ENCODE measurements at places on chromosomes 2 and 18. TPM values are rescaled to one million over a fixed set of nuclear protein-coding genes. Genes with fewer than 3 reads are reported as not detected.

DNA sequence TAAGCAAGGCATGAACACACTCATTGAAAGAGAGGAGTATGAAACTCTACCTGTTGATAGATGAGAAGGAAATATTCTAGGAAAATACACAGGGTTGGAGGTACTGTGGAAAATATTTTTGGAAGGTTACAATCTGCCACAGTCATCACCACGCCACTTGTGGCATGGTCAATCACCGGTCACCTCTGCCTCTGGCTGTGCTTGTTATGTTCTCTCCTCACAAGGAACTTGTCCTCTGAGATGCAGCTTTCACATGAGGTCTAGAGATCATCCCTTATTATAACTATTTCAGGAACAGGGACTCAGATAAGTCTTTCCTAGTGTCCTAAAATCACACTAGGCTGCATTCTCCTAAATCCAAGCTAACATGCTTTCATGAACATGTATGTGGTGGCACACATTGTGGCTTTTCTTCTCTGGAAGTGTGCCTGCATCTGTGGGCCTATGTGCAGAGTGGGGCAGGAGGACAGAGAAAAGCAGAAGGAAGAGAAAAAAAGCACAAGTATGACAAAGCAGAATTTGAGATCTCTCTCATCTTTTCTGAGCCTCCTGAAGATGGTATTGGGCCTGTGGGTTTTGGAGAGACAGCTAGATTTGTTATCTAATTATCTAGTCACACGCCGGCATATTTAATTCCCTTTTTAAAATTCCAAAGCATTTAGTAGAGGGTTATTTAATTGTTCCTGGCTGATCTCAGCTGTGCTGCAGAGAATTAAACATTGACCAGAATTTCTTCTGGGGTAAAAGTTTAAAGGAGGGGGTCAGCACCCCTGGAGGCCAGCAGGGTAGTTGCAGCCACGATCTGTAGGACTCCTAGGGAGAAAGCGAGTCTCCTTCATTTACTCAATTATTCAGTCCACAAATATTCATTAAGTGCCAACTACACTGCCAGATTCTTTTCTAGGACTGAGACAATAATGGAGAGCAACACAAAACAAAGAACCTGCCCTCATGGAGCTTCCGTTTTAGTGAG, 294.6 kb downstream of the RDH14 start:
- no peak overlapping the region for H3K27ac ChIP-seq
- DNase-seq = no peak
- no peak overlapping the region for H3K4me3 ChIP-seq
- no peaks in the 10 kb centered on the region for H3K27me3 ChIP-seq

DNA sequence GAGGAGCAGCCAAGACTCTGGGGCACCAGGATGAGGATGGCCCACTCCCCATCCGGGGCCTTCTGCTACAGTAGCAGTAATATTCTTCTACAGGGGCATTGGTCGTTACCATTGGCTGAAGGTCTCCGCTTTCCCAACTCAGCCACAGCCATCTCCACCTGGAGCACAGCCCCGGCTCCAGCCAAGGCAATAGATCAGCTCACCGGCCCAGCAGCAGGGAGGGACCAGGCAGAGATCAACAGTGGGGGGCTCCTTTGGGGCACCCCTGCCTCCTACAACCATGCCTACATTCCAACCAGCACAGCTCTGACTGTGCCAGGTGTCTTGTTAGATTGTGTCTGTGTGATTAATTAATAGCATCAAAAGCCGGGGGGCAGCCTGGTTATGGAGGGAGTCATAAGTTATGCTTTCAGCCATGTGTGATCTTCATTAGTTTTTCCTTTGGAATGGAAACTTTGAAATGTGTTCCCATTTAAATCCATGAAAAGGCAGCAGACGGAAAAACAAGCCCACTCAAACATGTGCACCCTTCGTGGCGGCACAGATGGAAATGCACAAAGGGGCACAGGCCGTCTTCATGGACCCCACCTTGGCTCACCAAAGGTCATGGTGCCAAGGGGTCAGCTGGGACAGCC, 68.6 kb upstream of the BZW1 start:
- no peak overlapping the region for H3K4me3 ChIP-seq
- DNase-seq = no peak
- H3K27ac ChIP-seq = peak overlapping the region; percentile 79

- H3K27ac ChIP-seq = no peak overlapping the region
- H3K4me3 ChIP-seq = no peak overlapping the region
- H3K4me1 ChIP-seq = no peaks in the 10 kb centered on the region
- H3K27me3 ChIP-seq = no peaks in the 10 kb centered on the region
These were observed 3.7 kb upstream of the PCBP1 start for GRCh38 chr2:70083344-70084156.

- no peak overlapping the region for H3K4me3 ChIP-seq
- no peak overlapping the region for H3K27ac ChIP-seq
- no peaks in the 10 kb centered on the region for H3K27me3 ChIP-seq
- DNase-seq = no peak
- H3K36me3 ChIP-seq = no peaks in the 10 kb centered on the region
These were observed 4.8 kb downstream of the RNPEPL1 start for GRCh38 chr2:240573071-240573515.

GRCh38 chr2:128159437-128159836, 68.4 kb downstream of the UGGT1 start:
- H3K4me3 ChIP-seq = no peak overlapping the region
- H3K36me3 ChIP-seq = no peaks in the 10 kb centered on the region
- H3K27ac ChIP-seq = no peak overlapping the region
- no peaks in the 10 kb centered on the region for H3K4me1 ChIP-seq
- no peak for DNase-seq
- no peaks in the 10 kb centered on the region for H3K27me3 ChIP-seq

Gene TMEM247
- not detected for total RNA-seq

Gene PTRHD1
- 37.9 TPM for total RNA-seq

Gene MRPS9
- 18.0 TPM for total RNA-seq

All from breast epithelium (tissue), 4 donors.